Thoracic aorta endothelial cell (primary cell): ENCODE measurements at places on chromosomes 2 and 18. TPM values are rescaled to one million over a fixed set of nuclear protein-coding genes. Genes with fewer than 3 reads are reported as not detected.

RUFY4 gene
- not detected in 2 replicates for total RNA-seq

CNDP1 gene
- not detected in 2 replicates for total RNA-seq

VIL1 gene
- not detected in 2 replicates for total RNA-seq

CAPN13 gene
- total RNA-seq = not detected in 2 replicates

EVX2 gene
- not detected in 2 replicates for total RNA-seq

SLC9A4 gene
- total RNA-seq = not detected in 2 replicates

EIF5B gene
- total RNA-seq = 50.8 and 56.3 TPM in 2 replicates

HOXD3 gene
- total RNA-seq = 11.2 TPM in 1 of 2 replicates, not detected in the other

SGPP2 gene
- total RNA-seq = not detected in 2 replicates

TSPYL6 gene
- total RNA-seq = not detected in 2 replicates
